Activated CD8-positive, alpha-beta memory T cell treated with anti-CD3 and anti-CD28 coated beads for 4 hours (primary cell): ENCODE measurements at places on chromosomes 13 and 19.

DNA sequence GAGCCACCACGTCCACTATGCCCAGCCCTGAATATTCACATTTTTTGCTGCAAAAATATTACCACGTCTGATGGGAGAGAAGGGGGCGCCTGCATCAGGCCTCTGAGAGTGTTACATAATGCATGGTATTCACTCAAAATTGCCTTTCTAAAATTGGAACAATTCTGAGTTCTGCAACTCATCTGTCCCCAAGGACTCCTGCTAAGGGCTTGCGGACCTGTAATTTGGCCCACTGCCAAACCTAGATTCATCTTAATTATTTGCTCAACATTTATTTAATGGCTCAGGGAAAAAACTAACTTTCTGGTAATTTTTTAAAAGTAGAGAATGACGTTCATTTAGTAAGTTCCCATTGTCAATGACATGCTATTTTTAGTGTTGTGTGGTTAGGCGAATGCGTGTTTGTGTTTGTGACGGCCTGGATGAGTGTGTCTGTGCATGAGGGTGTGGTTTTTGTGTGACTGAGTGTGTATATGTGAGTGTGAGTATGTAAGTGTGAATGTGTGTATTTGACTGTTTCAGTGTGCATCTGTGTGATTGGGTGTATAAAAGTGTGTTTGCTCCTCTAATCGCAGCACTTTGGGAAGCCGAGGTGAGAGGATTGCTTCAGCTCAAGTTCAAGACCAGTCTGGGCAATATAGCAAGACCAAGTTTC, 8.8 kb downstream of the INAFM1 start:
- DNase-seq, result no peak

- DNase-seq, result no peak
These were observed 125.5 kb upstream of the TRPC4 start for GRCh38 chr13:37995092-37995491.

DNA sequence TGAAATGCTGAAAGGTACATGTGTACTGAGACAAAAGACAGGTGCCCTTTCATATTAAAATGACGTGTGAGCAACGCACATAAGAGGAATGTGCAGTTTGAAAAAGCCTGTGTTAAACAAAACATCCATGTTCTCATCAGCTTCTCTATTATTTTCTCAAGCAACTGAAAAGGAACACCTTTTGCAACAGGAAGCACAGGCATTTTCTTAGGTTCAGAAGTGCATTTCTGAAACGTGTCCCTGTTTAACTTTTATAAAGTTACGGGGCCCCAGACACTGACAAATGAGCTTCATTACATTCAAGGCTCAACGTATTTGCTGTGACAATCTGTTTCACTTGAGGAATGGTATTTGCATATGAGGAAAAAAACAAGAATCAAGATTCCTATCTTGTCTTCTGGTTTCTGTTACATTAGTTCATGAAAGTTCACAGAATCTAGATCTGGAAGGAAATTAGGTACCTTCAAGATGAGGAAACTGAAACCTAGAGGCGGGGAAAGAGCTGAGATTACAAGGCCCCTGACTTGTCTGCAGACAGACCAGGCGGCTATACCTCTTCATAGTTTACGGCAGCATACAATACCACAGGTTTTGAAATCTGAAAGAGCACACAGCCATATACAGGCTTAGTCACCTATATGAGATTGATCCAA, 431.7 kb downstream of the KLF12 start:
- peak; percentile 28 for DNase-seq

DNA sequence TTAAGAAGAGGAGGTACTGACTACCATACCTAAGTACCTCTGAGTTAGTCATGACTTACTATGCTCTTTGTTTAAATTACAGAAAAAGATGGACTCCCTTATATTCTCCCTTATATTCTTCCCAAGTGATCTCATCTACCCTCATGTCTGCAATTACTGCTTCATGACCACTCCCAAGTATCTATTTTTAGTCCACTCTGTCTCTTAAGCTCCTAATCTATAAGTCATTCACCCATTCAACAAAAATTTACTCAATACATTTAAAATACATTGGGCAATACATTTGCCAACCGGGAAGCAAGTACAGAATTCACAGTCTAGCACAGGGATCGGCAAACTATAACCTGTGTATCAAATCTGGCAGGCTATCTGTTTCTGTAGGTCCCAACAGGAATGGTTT, 42.6 kb downstream of the KPNA3 start:
- no peak for DNase-seq

DNA sequence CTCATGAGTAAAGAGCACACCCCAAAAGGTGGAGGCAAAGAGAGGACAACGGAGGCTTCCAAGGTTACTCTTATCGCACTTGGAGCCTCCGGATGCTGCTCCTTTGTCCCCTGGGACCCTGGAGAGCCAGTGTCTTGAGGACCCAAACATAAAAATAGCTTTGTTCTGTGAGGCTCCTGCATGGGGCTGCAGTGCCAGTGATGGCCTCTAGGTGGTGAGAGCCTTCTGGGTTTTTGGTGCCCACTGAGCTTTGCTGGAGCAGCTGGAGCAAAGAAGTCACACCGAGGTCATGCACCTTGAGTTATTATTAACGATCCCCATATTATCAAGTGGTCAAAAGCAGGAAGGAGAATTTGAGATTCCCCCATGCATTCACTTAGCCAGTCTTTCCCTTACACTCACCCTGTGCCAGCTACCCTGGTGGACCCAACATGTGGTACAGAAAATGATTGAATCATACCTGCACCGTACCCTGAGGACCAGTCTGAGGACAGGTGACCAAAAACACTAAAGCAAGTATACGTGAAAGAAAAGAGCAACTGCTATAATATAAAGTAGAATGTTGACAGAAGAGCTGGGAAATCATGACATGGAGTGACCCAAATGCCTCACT, 41.5 kb downstream of the ZNF682 start:
- no peak for DNase-seq

DNA sequence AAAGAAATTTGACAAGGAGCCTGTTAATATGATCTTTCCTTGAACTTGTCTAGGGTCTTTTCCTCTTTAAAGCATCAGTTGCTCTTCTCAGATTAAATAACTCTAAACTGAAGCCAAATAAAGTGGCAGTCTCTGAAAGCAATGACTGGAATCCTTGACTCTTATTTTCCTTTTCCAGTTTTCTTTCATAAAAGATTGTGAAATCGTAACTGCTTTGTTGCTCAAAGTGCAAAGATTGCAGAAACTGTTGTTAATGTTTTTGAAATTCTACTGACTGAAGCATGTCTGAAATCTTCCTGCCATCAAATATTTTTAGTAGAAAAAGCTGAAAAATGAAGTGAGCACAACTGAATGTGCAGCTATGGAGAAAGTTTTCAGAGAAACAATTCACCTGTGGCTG, 1.9 kb downstream of the NHLRC3 start:
- DNase-seq, result no peak

- DNase-seq, result no peak
These were observed 83.8 kb downstream of the CRYL1 start for GRCh38 chr13:20441879-20442278.

GRCh38 chr13:46124967-46125933, 20.4 kb upstream of the CPB2 start:
- no peak for DNase-seq

- no peak for DNase-seq
These were observed 72.9 kb downstream of the KDM4B start for GRCh38 chr19:5041913-5042187.
